Osteocyte (in vitro differentiated cells): ENCODE measurements at places on chromosomes 5 and 9. TPM values are rescaled to one million over a fixed set of nuclear protein-coding genes. Genes with fewer than 3 reads are reported as not detected.

GRCh38 chr5:133523013-133523658, 89.2 kb downstream of the FSTL4 start:
- H3K4me3 ChIP-seq = no peak overlapping the region
- H3K27ac ChIP-seq = no peak overlapping the region
- peaks cover 17% of the 10 kb centered on the region for H3K27me3 ChIP-seq
- no peaks in the 10 kb centered on the region for H3K4me1 ChIP-seq

DNA sequence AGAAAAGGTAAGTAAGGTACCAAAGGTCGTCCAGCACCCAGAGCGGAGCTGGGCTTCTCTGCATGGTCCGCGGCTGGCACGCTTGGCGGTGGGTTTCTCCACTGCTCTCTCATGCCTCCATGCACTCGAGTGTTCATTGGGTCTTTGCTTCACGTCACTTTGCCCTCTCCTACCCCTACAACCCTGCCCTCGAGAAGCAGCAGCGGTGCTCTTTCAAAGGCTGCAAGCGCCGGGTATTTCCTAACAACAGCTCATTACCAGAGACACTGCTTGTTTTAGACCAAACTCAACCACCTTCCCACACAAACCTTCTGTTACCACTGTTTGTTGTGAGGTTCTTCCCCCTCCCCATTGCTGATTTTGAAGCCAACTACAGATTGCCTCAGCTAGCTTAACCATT, 21.5 kb upstream of the ZBTB34 start:
- H3K4me1 ChIP-seq = peaks cover 13% of the 10 kb centered on the region
- H3K36me3 ChIP-seq = peaks cover 24% of the 10 kb centered on the region
- H3K27ac ChIP-seq = no peak overlapping the region

DNA sequence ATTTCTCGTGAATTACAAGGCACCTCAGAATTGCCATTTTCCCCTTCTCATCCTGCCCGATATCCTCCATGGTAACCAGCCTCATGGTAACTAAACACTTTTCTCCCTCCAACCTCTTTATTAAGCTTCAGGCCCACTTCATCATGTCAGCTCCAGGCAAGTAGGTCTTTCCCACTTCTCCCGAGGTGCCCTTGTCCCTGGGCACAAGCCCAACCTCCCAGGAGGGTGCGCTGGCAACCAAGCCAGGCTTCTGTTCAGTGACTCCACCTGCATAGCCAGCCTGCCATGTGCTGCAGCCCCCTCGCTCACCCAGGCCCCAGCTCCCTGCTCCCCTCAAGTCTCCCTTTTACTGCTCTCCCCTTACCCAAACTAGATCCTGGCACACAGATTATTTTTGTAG, 47.4 kb upstream of the AFAP1L1 start:
- H3K36me3 ChIP-seq = no peaks in the 10 kb centered on the region
- no peaks in the 10 kb centered on the region for H3K27me3 ChIP-seq
- peaks cover 7% of the 10 kb centered on the region for H3K4me1 ChIP-seq
- no peak overlapping the region for H3K27ac ChIP-seq
- H3K4me3 ChIP-seq = no peak overlapping the region

The ANGPTL2 gene
- total RNA-seq = 34.8 and 40.0 TPM in 2 replicates

DNA sequence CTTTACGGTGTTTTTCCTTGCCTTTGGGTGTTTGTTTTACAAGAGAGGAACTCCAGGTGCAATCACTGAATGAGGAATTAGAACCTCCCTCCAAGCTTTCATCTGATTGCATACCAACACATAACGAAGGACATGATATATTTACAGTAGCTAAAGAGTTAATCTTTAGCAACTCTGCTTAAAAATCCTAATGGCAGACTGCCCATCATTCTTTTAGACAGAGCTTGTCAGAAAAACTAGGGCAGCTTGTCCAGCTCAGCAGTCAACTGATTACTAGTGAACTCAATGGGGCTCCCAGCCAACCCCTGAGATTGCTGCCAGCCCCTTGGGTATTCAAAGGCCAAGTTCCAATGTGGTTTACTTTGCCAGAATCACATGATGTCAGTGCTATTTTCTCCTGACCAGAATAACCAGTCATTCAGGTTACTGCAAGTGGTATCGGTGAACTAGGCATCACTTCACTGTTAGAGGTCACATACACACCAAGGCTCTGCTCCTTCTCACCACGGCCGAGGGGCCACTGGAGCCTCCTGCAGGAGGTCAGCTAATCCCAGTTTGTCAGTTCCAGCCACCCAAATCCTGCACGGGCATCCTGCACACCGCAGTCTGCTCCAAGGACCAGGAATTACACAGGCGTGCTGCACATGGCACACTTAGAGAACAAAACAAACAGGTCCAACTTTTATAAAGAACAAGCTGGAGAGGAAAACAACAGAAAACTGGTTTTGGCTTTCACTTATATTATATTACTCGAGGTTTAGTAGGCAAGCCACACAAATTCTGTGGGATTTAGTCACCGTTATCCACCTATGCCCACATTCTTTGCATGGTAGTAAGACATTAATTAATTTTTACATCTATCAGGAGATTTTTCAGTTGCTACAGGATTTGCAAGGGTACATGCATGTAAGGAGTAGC, 62.5 kb downstream of the NFIB start:
- peak overlapping the region; percentile 69 for H3K27ac ChIP-seq
- peaks cover 4% of the 10 kb centered on the region for H3K36me3 ChIP-seq
- no peaks in the 10 kb centered on the region for H3K27me3 ChIP-seq
- peaks cover 37% of the 10 kb centered on the region for H3K4me1 ChIP-seq

- peaks cover 11% of the 10 kb centered on the region for H3K4me1 ChIP-seq
- H3K36me3 ChIP-seq = peaks cover 4% of the 10 kb centered on the region
- no peak overlapping the region for H3K27ac ChIP-seq
- no peaks in the 10 kb centered on the region for H3K27me3 ChIP-seq
Measured at GRCh38 chr9:79430619-79431018, 141.1 kb upstream of the TLE4 start.

- H3K27me3 ChIP-seq = no peaks in the 10 kb centered on the region
- peaks cover 2% of the 10 kb centered on the region for H3K36me3 ChIP-seq
- H3K4me1 ChIP-seq = peaks cover 43% of the 10 kb centered on the region
- no peak for DNase-seq
Measured at GRCh38 chr9:14205463-14205862, 108.5 kb downstream of the NFIB start.

GRCh38 chr5:131366428-131366827, 102.6 kb downstream of the CDC42SE2 start:
- H3K4me1 ChIP-seq = peaks cover 7% of the 10 kb centered on the region
- H3K27ac ChIP-seq = no peak overlapping the region
- no peak overlapping the region for H3K4me3 ChIP-seq
- no peak for DNase-seq
